ENCODE measurements at places on chromosomes 1 and 21. TPM values are rescaled to one million over a fixed set of nuclear protein-coding genes. Genes with fewer than 3 reads are reported as not detected.

MRPL20 gene
- total RNA-seq, result 119 TPM

IL24 gene
- total RNA-seq, result not detected

C2CD2 gene
- total RNA-seq, result 49.7 TPM

LY9 gene
- total RNA-seq, result not detected

GPR25 gene
- total RNA-seq, result not detected

ANGPTL1 gene
- total RNA-seq, result 16.4 TPM

C1orf226 gene
- under 0.01 TPM for total RNA-seq

SEC16B gene
- 4.1 TPM for total RNA-seq

TCHH gene
- not detected for total RNA-seq

HHIPL2 gene
- 0.19 TPM for total RNA-seq

ECM1 gene
- total RNA-seq, result 22.4 TPM

CHIA gene
- not detected for total RNA-seq

PDZK1 gene
- total RNA-seq, result 0.75 TPM

HSD11B1 gene
- total RNA-seq, result 52.4 TPM

OR2T11 gene
- total RNA-seq, result not detected

SIK1 gene
- total RNA-seq, result under 0.01 TPM

MPL gene
- total RNA-seq, result not detected

REN gene
- not detected for total RNA-seq

UTS2 gene
- total RNA-seq, result not detected

OR6N1 gene
- not detected for total RNA-seq

KRTAP10-10 gene
- not detected for total RNA-seq

USH2A gene
- under 0.01 TPM for total RNA-seq

NBL1 gene
- 343 TPM for total RNA-seq

CIART gene
- 8.9 TPM for total RNA-seq

SNX7 gene
- 56.6 TPM for total RNA-seq

CYP4A22 gene
- not detected for total RNA-seq

PBX1 gene
- total RNA-seq, result 53.0 TPM

TMPRSS15 gene
- total RNA-seq, result 0.06 TPM

Data from aortic smooth muscle cell (primary cell).